Stimulated activated CD4-positive, alpha-beta T cell treated with anti-CD3 and anti-CD28 coated beads, TNF-alpha, amount 100 ng/mL, for 24 hours (primary cell): ENCODE measurements at places on chromosomes 1 and 21.

GRCh38 chr1:151908228-151908691, 1.1 kb downstream of the THEM4 start:
- no peak for DNase-seq

DNA sequence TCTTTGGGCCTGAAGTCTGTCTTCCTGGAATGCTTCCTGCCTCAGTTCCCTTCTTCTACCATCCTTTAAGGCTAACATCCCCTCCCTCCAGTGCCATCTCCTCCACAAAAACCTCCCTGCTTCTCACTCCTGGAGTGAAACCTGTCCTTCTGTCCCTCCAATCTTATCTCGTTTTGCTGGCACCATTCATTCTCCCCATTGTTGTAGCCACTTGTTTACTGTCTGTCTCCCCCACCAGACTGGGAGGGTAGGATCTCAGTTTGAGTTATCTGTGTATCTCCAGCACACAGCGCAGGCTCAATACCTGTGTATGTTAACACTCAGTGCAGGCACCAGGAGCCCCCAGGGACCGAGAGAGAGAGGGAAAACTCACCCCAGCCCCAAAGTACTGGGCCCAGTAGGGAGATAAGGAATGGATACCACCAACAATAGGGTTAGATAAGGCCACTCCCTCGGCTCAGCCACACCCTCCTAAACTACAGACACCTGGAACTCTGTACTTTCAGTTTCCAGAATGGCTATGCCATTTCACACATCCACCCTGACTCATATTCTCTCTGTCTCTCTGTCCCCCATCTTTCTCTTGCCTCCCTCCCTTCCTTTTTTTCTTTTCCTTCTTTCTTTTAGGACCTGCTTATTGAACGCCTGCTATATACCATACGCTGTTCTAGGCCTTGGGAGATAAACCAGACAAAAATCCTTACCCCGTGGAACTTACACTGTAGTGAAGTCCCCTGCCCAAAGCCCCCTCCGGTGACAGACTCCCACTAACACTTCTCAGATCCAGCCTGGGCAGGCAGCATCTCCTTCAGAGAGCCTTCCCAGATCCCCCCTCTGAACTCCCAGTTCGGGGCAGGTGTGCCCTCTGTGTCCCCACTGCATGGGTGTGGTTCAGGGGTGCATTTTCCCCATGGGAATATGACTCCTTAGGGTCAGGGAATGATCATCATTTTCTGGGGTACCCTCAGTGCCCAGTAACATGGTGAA, 3.3 kb upstream of the SSBP3 start:
- DNase-seq: no peak

- DNase-seq: no peak
Observed at GRCh38 chr1:55334160-55334559, 119.0 kb upstream of the USP24 start.

DNA sequence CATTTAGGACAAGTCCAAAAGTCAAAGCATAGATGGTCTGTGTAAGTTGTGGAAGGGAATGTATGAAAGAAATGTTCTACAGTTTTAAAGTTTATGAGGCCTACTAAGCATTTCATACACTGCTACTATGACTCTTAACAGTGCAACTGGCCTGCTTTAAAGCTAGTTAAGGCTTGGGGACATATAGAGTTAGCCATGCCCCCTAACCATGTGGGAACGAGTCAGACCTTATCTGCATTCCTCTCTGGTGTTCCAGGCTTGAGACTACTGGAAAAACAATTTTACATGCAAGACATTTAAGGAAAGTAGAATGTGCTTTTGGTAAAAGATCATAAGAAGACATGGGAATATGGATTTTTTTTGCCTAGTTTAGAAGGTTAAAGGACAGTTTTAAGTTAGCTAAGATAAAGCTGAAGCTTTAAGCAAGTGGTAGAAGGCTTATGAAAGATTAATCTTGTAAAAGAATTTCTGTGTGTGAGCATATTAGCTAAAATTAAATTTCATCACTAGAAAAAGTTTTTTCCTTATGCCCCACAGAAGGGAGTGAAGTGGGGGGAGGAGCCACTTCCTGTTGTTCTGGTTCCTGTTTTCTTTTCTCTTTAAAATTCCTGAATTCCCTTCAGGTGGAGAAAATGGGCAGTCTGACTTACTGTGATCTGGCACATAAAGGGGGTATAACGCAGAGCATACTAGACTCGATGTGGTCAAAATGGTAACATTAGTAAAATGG, 8.9 kb upstream of the CD48 start:
- DNase-seq: no peak

DNA sequence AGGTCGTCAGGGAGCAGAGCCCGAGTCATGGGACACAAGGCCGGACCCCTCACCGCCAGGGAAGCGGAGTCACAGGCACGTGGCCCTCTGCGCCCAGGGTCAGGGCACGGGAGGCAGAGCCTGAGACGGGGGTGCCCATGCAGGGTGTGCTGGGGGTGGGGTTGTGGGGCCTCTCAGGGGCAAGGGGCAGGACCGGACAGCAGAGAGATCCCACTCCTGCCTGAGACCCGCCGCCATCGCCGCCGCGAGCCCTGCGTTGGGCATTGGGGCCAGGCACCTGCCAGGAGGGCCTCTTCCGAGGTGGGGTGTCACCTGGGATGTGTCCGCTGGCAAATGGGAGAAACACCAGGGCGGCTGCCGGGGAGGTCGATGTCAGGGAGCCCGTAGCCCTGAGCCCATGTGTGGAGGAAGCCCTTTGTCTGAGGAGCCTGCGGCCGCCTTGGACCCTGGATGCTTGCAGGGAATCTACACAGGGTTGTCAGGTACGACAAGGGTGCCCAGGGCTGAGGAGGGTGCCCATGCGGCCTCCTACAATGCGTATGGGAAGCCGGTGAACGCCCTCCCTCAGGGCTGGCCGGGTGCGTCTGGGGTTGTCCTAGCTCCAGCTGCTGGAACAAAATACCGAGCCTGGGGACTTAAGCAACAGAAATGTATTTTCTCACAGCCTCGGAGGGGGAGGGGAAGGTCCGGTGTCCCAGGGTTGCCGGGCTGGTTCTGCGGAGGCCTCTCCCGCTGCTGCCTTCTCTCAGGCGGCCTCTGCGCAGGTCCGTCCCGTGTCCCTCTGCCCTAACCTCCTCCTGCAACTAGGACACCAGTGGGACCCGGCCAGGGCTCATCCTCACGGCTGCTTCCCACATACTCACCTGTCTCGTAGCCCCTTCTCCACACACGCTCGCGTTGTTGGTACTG, 16.4 kb upstream of the C1orf159 start:
- DNase-seq: no peak
